Activated CD8-positive, alpha-beta memory T cell treated with anti-CD3 and anti-CD28 coated beads for 1 hour (primary cell): ENCODE measurements at places on chromosomes 5 and 9.

GRCh38 chr5:53827211-53827651 is 266.8 kb downstream of the NDUFS4 start:
- no peak for DNase-seq

- DNase-seq = no peak
These were observed 531 bp downstream of the ABO start for GRCh38 chr9:133274236-133275104.

- no peak for DNase-seq
These were observed 326.5 kb downstream of the SH3GL2 start for GRCh38 chr9:17905366-17905765.

- DNase-seq = no peak
These were observed 8.8 kb upstream of the CEP72 start for GRCh38 chr5:603081-603998.

DNA sequence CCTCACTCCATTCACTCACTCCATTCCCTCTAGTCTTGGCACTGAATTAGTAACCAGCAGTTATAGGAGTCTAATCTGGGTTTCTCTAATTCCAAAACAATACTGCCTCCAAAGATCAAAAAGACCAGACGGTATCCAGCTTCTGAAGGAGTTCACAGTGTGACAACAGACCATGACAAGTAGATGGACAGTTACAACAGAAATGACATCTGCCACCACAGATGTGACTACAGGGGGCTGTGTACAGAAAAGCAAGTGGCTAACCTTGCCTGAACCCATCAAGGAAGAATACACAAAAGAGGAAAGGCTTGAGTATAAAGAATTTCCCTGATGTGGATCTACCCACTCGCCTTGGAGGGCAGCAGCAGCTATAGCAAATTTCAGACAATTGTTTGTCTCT is 112.4 kb downstream of the ACTL7B start:
- no peak for DNase-seq

DNA sequence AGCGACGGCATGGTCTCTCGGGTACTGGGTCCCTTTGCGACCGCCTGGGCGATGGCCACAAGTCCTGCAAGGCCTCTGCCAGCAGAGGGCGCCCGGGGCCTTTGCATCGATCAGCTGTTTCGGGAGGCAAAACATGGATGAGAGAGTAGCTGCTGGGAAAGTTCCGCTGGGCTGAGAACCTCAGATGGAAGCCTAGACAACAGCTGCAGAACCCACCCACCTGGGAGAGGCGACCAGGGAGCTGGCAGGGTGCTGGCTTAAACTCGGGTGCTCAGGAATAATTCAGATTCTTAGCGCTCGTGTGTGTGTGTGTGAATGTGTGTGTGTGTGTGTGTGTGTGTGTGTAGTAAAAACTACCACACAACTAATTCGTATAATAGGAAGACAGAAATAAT is 50.0 kb downstream of the TRIM32 start:
- DNase-seq = no peak

GRCh38 chr5:124910354-124911016 is 164.0 kb upstream of the ZNF608 start:
- no peak for DNase-seq

DNA sequence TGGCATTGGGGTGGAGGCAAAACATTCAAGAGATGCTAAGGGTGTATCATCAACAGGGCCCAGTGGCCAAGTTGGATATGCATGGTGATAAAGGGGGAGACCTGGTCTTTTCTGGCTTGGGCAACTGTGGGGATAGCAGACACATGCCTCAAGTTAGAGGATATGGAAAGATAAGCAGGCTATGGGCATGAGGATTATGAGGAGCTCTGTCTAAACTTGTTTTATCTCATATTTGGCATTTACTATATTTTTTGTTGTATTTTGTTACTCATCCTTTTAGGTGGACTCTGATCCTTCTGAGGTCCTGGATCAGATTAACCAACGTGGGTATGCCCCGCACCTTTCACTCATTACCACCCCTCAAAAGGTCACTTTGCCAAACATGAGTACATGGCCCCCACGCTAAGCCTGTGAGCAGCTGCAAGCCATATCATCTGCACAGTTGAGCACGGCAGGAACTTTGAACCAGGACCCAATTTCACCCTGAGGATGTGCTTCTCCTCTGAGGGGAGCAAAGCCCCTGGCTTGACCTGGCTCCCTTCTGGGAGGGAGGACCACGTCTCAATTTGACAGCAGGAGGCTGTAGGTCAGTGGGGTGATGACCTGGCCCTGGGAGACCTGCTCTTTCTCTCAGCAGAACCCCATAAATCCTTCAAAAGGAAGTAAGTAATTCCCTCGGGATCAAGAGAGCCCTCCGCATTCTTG is 71.1 kb upstream of the CD180 start:
- no peak for DNase-seq

DNA sequence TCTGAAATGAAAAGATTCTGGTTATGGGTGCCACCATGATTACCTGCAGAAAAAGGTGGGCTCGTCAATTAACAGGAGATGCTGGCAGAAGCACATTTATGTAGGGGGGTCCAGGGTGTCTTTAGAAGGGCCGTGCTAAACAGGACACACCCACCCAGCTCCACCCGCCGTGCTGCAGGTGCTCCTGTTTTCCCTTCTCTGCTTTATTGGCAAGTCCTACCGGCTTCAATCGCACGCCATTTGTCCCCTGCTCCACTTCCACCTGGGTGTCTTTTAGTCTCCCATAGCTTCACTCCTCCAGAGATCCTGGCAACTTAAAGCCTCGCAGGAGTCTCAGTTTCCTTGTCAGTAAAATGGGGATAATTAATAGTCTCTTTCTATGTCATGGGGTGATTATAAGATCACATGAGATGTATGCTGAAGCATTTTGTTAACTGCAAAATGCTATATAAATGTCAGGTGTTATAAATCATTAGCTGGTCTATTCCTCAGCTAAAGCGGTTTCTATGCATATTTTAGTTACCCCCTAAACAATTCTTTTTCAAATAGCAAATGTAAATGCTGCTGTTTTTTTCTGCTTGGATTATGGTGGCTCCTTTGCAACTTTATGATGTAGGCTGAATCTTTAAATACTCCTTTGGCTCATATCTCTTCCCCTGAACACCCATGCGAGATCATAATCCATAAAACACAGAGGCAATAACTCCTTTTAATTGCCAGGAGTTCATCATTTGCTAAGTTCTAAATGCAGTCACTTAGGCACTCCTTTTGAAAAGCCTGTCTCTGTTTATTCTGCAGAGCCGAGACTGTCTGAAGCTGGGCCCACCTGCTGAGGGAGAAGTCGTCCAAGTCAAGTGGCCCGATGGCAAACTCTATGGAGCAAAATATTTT is 406.9 kb downstream of the KDM4C start:
- DNase-seq = no peak

DNA sequence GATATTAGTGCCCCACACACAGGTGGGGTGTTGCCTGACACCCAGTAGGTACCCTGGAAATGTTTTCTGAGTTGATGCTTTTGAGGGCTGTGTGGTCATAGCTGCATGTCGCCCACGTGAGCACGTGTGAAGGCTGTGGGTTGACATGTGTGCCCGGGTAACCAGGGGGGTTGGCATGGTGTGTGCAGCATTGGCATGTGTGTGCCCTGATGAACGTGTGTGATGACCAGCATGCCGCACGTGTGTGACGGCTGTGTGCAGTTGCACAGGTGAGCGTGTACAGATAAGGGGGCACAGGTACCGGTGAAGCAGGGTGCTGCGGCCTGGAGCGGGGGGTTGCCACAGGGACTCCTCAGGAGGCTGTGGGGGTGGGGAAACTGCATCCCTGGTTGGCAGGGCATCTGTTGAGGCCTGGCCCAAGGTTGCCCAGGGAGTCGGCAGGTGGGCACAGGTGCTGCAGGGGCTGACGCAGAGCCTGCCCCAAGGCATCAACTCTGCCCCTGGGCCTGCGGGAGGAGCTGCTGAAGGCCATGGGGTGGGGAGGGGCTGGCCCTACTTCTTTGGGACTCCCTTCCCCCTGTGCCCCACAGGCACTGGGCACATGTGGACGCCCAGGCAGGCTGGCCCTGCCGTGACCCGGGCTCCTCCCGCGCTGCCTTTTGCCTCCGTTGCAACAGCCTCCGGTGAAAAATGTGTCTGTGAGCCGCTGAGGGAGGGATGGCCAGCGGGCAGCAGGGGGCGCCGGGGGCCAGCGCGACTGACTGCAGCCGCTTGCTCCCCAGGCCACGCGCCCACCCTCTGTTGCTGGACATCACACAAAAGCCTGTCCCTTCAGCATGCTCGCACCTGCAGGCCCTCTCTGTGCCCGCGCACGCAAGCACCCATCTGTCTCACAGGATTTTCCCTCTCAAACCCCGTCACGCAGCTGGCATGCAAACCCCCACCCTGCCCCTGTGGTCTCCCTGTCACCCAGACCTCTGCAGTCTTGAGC is 2.2 kb downstream of the UNC5A start:
- no peak for DNase-seq

- DNase-seq = no peak
These were observed 108.7 kb downstream of the RXRA start for GRCh38 chr9:134434894-134435506.

DNA sequence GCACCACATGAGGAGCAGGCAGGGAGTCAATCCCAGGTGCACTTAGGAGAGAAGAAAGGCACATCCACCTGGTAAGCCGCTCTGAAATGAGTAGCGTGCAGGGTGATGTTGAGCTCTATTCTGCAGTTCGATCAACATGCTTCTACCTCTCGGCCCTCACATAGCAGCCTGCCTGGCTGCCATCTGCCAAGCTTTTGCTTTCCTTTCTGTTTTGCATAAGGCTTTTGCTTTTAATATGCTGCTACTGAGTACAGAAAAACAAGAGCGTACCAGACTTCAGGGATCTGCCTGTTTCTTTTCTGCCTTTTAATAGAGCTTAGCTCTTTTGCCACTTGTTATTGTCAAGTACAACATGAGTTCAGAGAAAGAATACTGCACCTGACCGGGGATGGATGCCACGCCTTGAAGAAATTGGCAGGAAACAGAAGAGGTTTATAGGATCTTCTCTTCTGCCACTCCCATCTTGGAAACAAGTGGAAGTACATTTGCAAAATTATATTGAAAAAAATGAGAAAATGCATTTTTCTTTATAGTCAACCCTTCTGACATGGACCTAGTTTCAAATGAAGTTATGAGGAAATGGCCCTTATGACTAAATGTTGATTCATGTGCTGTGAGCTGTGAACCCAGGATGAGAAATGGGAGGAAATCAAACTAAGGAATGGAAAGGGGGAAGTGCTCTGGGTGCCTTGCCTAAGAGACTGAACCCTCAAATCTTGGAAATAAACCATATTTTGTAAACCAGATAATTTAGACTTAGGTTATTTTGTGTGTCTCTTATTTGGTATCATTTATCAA is 4.0 kb upstream of the FCHO2 start:
- no peak for DNase-seq

GRCh38 chr9:33452828-33453271 is 5.5 kb upstream of the AQP3 start:
- DNase-seq = no peak

DNA sequence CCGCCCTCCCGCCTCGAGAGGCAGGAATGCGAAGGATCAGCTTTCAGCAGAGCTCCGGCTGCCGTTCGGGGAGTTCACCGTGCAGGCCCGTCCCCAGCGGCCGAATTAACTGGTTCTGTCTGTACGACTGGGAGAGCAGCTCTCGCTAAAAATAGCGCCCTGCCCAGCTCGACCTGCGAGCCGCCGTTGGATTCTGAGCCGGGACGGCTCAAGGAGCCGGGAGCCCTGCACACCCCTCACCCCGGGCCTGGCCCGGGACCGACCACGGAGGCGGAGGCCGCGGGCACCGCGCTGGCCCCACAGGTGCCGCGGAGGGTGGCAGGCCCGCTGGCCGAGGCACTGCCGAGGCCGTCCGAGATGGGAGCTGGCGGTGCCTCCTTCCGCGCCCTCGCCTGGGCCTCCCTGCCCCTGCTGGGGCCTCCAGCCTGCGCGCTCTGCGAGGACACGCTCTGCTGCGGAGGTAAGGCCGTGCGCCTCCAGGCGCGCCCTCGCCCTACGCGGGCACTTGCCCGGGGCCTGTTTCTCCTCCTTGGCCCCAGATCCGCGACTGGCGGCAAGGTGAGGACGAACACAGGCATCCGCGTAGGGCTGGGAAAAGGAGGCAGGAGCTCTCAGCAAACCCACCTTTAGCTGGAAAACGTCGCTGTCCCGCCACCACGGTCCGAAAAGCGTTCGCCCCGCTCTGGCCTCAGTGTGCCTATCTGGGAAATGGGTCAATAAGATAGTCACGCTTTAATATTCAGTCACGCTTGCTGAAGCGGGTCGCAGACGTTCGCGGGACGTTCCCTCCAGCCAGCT is 53.1 kb upstream of the DAB2IP start:
- DNase-seq = no peak

DNA sequence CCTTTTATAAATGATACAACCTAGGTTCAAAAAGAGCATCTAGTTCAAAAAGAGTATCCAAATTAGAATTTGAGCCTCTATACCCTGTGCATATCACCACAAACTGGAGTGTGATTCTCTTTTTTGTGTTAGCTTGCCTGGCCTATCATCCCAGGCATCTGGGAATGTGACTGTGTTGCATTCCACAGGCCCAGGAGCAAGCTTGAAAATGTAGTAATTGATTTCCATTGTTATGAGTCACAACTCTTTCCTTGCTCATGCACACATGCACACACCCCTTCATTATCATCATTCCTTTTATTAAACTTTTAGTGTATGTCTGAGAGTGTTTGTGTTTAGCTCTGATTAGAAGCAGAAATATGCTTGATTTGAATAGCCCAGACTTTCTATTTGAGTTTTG is 75.2 kb downstream of the FCHO2 start:
- no peak for DNase-seq
